ENCODE measurements at places on chromosomes 1 and 21.

GRCh38 chr1:86948212-86948611 is 33.8 kb downstream of the HS2ST1 start:
- DNase-seq = no peak

GRCh38 chr1:163703794-163704193 is 382.0 kb downstream of the NUF2 start:
- no peak for DNase-seq

DNA sequence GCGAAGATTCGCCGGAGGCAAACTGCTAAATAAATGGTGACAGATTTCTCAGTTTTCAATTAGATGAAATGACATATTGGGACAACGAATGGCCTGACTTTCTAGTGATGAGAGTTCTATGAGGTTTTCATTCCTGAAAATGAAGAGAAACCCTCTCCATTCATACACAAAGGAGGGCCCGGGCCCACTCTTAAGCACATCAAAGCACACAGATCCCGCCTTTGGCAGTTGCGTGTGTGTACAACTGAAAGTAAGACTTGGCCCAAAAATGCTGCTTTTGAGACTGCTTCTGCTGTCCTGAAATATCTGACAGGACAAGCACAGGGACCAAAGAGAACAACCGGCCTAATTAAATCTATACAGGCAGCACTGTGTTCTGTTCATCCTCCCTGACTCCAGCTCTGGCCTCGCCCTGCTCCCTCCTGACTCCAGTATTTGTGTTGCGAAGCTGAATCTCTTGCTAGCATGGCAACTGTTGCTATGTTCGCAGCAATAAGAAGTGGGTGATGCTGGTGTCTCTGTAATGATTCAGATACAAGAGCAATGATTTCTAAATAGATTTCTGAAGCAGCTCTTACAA is 7.4 kb downstream of the LRRC53 start:
- no peak for DNase-seq

- no peak for DNase-seq
Measured at GRCh38 chr1:54580856-54581550, 33.0 kb downstream of the ACOT11 start.

DNA sequence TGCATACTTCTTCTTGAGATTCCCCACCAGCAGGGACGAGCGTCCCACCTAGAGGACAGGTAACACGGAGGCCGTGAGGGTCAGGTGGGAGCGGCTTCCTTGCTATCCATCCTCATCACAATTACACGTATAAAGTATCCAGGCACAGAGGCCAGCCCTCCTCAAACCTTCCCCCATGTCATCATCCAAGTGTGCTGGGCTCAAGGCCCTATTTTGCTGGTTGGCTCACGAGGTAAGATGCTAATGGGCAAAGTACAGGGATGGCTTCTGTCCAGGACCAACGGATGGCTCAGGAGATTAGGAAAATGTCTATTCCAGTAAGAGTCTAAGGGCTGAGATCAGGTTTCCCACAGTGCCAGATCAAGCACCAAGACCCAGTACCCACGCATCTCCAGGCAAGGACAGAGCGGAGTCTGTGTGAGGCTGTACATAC is 11.5 kb upstream of the A3GALT2 start:
- no peak for DNase-seq

Data from DND-41 (cell line).